ENCODE measurements at places on chromosomes 6 and 20.
A peak's percentile ranks its signal among the peaks of the same experiment; 100 is the strongest.

GRCh38 chr6:121633309-121633708 lies 197.9 kb downstream of the GJA1 start:
- DNase-seq, result no peak

DNA sequence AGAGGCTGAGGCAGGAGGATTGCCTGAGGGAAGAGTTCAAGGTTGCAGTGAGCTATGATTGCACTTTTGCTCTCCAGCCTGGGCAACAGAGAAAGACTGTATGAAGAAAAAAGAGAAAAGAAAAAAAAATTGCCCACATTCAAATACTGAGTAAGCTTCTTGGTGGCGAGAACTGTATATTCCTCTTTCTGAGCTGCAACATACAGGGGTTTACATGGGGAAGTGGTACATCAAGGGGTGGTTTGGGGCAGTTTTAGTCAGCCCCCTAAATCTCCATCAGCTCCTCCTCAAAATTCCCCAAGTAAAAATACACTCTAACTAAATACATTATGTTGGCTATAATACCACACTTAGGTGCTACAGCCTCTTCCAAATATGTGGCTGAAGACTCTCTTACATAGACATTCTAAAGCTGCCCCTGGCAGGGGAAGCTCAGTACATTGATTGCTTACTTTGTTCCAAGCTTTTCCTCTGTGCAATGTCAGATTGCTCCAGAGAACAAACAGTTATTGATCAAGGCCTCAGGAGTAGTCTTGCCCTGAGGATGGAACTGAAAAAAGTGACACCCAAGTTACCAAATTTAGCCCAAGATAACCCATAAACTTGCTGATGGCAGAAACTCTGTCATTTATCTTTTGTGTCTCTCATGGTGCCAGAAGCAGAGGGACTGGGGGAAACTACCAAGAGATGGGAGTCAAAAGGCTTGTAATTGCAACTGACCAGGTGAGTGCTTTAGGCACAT lies 107.4 kb upstream of the RIPOR2 start:
- DNase-seq, result no peak

DNA sequence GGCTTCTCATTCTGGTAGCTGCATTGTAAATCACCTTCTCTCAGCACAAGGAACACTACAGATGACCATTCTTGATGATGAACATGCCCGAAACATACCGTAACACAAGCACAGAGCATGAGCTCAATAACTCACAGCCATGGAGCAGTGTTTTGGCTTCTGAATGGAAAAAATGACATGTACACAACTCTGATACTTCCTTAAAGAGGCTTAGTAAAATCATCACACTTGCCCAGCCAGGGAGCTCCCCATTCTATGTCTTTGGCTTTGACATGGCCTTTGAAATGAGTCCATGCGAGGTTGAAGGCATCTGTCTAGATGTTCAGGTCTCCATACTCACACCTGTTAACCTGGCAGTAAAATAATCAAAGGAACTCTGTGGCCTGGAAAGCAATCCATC lies 87.6 kb downstream of the MYB start:
- DNase-seq, result no peak

DNA sequence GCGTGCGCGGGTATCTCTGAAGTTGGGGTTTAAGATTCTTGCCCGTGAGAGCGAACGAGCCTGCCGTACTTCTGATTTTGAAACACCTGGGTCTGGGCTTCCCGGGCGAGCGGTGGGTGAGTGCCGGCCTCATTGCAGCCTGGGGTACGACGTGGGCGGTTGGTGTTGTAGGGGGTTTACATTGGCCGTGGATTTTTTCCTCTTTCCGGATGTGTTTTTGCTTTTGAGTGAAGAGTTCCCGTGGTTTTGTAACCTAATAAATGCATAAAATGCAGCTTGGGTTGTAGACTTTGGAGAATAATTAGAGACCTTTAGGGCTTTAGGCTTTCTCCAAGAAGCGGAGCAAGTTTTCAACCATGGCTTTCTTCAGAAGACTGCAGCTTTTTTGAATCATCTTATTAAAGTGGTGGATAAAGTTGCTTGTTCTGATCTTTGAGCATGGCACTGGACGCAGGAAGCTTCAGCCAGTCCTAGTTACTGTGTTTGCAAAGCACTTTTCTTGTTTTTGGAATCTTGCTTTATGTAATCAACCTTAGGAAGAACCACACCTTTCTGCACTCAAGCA lies 314 bp downstream of the FARS2 start:
- DNase-seq, result no peak

DNA sequence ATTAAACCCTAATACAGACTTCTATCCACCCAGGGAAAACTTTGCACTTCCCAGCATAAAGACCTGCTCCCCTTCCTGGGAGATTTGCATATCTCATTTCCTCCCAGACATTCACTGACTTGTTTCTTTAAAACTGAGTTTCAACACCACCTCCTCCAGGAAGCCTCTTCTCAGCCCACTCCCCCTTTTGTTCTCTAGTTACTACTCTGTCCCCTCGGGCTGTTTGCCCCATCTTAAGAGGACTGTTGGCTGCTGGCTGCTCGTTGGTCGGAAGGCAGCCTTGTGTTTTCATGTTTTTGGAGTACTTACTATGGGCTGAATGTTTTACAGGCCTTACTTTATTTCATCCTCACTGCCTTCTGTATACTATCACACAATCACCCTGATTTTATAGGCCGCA lies 6.6 kb downstream of the ARHGAP40 start:
- no peak for DNase-seq

- DNase-seq, result no peak
These were observed 8.4 kb downstream of the ENTPD6 start for GRCh38 chr20:25203871-25204320.

GRCh38 chr6:169990095-169991030 lies 238.9 kb downstream of the ERMARD start:
- peak; percentile 47 for DNase-seq

- no peak for DNase-seq
These were observed 20.9 kb downstream of the TSHZ2 start for GRCh38 chr20:52993076-52993475.

- no peak for DNase-seq
These were observed 39.2 kb upstream of the LTV1 start for GRCh38 chr6:143803769-143804568.

- DNase-seq, result no peak
These were observed 33.0 kb downstream of the FOXP4 start for GRCh38 chr6:41579088-41579610.

- DNase-seq, result no peak
These were observed 14.7 kb upstream of the KCNG1 start for GRCh38 chr20:51037532-51038115.

DNA sequence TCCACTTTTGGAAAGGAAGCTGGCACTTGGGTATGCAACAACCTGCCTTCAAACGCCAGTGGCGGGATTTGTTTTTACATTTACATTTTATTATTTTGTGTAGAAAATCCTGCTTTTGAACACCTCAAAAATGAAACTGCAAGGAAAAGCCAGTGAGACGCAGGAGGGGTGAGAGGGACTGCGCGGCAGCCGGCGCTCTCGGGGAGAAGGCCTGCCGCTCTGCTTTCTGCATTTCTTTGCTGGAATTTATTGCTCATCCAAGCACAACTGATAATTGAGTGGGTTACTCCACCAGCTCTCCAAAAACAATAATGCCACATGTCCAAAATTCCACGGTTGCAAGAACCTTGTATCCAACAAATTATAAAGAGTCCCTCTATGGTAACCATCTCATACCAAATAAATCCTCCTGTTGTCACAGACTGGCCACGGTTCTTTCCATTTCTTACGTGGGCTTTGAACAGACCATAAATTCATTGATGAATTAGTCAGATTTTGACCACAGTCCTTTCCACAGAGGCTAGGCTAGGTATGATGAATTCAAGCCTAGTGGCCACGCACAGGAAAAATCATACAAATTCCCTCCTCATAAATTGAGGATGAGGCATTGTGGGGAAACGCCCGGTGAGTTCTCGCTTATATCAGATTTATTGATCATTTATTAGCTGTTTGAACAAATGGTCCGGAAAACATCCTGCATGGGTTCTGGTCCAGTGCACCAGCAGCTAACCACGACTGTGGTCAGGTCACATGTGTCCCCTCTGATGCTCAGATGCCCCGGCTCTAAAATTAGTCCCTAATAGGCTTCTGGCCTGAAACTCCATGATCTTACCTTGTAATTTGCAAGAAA lies 31.6 kb upstream of the FOXC1 start:
- no peak for DNase-seq

GRCh38 chr20:19328676-19329075 lies 116.2 kb downstream of the SLC24A3 start:
- DNase-seq, result no peak

GRCh38 chr20:25221592-25222460 lies 26.1 kb upstream of the PYGB start:
- no peak for DNase-seq

GRCh38 chr20:19725814-19726525 lies 32.1 kb upstream of the RIN2 start:
- no peak for DNase-seq

DNA sequence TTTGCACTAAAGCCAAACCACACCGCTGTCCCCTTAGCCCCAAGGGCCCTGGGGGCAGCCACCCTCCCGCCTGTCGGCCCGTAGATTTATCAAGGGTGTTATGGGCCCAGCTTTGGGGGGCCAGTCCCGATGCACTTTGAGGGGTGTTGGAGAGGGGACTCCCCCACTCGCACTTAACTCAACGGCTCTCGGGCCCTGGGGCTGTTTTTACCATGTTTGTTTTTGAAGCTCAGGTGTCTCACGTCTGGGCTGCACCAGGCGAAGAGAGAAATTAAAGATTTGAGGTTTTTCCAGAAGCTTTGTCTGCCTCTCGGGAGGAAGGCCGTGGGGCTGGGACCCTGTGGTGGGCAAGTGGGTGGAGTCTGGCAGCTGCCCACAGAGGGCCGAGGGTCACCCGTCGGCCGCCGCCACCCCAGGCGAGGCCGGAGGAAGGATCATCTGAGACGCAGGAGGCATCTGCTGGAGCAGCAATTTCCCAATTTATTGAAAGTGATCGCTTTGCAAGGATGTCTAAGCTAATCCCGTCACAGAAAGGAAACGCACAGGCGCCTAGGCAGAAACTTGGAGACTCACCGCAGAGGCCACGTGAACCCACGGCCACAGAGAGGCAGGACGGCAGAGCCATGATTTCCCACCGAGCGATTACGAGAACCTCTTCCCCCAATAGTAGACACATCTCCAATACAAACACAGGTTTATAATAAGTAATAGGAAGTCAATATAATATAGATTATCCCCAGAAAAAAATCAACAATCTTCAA lies 3.8 kb downstream of the SLC2A4RG start:
- no peak for DNase-seq

DNA sequence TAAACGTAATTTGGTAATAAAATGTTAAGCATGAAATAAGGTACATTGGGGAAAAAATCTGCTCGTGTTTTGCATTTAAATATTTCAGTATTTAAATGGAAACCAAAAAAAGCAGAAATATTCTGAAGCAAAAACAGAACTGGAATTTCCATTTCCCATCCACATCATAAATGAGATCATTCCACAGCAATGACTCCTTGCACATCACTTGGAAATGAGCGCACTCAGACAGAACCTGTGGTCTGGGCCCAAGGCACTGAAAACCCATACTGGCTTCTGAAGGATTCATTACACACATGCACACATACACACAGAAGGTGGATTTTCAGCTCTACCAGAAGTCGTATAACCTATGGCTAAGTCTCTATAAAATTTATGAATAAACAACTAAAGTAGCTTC lies 174.8 kb downstream of the IBTK start:
- no peak for DNase-seq

DNA sequence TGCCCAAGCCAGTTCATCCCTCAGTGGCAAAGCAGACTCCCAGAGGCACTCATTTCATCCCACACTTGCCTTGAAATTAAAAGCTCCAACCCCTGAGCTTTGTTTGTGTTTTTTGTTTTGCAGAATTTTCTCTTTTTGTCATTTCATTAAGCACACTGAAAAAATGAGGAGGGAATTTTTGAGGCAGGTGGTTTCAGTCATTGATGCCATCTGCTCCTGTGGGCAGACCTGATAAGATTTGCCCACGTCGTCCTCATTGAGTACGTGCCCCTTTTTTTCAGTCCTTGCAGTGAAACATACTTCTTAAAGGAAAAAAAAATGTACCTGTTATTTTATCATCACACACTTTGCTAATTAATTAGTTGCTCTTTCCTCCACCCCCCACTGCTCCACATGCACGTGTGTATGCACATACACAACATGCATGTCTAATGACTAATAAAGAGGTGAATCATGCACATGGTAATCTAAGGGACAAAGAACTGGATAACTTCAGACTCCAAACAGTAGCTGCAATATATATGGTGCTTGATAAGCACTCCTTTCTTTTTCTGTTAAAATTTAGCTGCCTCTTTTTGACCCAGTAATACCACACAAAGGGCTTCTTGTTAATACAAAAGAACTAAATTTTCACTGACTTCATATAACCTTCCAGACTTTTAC lies 102.1 kb upstream of the TMEM181 start:
- no peak for DNase-seq

- no peak for DNase-seq
These were observed 64.3 kb upstream of the MLN start for GRCh38 chr6:33868141-33868540.

GRCh38 chr6:33631971-33632557 lies 10.9 kb downstream of the ITPR3 start:
- DNase-seq, result no peak

DNA sequence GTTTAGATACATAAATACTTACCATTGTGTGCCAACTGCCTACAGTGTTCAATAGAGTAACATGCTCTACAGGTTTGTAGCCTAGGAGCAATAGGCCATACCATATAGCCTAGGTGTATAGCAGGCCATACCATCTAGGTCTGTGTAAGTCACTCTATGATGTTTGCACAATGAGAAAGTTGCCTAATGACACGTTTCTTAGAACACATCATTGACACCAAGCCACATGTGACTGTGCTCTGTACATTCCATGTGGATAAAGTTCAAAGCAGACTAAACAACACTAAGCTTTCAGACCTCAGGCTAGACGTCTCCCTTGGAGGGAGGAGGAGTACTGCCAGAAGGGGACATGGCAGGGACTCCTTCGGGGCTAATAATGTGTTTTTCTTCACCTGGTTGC lies 93.6 kb downstream of the KIF16B start:
- no peak for DNase-seq

DNA sequence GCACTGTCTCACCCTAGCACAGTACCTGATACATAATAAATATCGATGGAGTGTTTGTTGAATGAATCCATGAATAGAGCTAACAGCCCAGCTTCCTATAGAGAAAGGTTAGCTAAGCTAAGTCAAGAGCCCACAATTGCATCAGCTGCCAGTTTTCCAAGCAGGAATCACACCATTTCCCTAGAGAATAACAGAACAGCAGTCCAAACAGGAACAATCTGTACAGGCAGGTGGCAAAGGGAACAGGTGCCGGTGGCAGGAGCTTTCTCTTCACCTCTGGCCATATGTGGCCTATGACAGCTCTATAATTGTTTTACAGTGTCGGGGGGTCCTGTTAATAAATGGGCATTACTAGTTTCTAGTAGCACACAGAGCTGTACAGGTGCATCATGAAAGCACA lies 38.8 kb downstream of the ISM1 start:
- no peak for DNase-seq

DNA sequence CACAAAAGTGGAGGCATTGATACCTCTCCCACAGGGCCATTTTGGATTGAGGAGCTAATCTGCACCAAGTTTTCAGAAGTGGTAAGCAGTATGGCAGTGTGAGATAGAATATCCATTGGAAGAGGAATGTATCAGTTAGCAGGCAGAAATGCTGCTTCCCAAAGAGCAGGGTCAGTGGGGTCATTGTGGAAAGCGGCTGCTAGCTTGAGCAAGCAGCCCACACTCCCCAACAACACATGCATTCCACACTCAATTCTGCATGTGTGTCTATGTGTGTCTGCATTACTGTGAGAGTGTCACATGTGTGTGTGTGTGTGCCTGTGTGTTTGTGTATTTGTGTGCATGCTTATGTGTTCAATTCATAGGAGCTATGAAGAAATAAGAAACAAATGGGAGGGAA lies 190.9 kb upstream of the FOXA2 start:
- no peak for DNase-seq
